ENCODE measurements at places on chromosomes 12 and 14. TPM values are rescaled to one million over a fixed set of nuclear protein-coding genes. Genes with fewer than 3 reads are reported as not detected.

The ENDOU gene
- total RNA-seq: 0.28 TPM

The C12orf56 gene
- not detected for total RNA-seq

The KCNJ8 gene
- total RNA-seq: 7.1 TPM

The ACOT6 gene
- total RNA-seq: not detected
